ENCODE measurements at places on chromosomes 6 and 20. TPM values are rescaled to one million over a fixed set of nuclear protein-coding genes. Genes with fewer than 3 reads are reported as not detected.

- no peaks in the 10 kb centered on the region for H3K4me1 ChIP-seq
- H3K27me3 ChIP-seq: no peaks in the 10 kb centered on the region
- H3K4me3 ChIP-seq: no peak overlapping the region
- H3K27ac ChIP-seq: no peak overlapping the region
Measured at GRCh38 chr6:47741807-47742206, 40.0 kb upstream of the OPN5 start.

DNA sequence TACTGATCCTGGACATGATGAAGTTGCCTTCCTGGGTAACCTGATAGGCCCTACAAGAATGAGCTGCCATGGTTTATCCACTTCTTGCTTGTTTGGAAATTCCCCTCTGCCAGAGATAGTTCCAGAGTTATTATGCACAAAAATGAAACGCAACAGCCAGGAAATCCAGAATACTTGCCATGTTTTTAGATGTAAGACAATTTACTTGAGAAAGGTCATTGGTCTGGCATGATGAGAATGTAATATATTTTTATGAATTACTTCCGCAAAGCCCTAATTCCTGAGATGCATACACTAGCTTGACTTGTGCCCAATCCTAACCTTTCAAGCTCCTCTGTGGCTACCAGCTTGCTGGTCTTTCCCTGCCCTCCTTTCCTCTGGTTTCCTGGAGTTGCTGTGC lies 27.9 kb upstream of the NT5E start:
- H3K4me1 ChIP-seq: peaks cover 28% of the 10 kb centered on the region
- no peaks in the 10 kb centered on the region for H3K36me3 ChIP-seq
- no peak overlapping the region for H3K4me3 ChIP-seq

GRCh38 chr6:49543087-49543858 lies 7.2 kb upstream of the C6orf141 start:
- no peak overlapping the region for H3K4me3 ChIP-seq
- H3K27ac ChIP-seq: no peak overlapping the region
- H3K27me3 ChIP-seq: no peaks in the 10 kb centered on the region
- no peaks in the 10 kb centered on the region for H3K36me3 ChIP-seq
- no peaks in the 10 kb centered on the region for H3K4me1 ChIP-seq

Gene HIVEP1
- 14.4 TPM for polyA plus RNA-seq

Gene UBE3D
- polyA plus RNA-seq: 3.2 TPM

Data from IMR-90 (cell line).